Hematopoietic multipotent progenitor cell (in vitro differentiated cells): ENCODE measurements at places on chromosomes 6 and 20.

DNA sequence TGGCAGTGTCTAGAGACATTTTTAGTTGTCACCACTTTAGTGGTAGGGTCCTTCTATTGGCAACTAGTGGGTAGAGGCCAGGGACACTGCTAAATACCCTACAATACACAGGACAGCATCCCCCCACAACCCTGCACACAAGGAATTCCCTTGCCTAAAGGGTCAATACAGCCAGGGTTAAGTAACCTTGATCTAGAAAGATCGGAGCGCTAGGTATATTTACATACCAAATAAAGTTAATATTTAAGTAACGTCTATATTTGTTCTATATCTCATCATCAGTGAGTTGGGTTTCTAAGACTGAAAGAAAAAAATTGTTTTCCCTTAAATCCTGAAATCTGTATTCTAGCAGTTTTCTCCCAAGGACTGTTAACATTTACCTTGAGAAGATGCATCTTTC, 16.1 kb downstream of the BFSP1 start:
- no peak for DNase-seq

GRCh38 chr6:137975188-137975940, 108.3 kb downstream of the TNFAIP3 start:
- no peak for DNase-seq

DNA sequence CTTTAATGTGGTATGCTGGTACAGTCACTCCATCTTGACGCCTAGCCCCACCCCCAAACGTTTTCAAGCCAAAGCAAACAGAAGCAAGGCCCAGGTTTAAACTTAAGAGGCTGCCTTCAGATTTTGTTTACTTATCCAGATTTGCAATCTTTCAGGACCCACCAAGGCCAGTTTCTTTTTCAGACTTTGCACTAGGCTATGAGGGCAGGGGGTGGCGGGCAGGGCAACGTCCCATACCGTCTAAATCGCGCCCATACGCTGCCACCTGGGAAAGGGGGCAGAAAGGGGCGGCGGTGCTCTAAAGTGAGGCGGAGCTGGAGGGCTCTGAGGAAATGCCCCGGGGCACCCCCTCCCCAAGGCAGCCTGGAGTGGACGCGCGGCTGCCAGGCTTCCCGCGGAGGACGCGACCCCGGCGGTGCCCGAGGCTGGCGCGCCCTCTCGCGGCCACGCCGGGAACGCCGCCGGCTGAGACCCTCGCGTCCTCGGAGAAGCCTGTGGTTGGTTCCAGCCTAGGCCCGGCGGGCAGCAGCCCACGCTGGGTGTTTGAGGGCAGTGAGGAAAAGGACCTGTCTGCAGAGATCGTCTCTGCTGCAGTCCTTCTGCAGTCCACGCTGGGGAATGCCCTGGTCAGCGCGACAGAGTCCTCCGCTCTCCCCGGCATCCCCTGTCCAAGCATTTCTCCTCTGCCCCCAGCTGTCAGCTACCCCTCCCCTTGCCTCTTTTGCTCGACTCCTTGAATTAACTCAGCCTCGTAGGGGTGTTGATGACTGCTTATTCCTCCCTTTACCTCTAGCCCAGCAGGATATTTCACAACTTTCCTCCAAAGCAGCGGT, 129.2 kb upstream of the PRND start:
- peak; percentile 41 for DNase-seq

GRCh38 chr20:415820-416322, 7.8 kb downstream of the RBCK1 start:
- DNase-seq: no peak

GRCh38 chr6:88867841-88868731, 95.3 kb downstream of the RNGTT start:
- DNase-seq: no peak

GRCh38 chr20:31859998-31860380, 10.3 kb downstream of the DUSP15 start:
- no peak for DNase-seq

DNA sequence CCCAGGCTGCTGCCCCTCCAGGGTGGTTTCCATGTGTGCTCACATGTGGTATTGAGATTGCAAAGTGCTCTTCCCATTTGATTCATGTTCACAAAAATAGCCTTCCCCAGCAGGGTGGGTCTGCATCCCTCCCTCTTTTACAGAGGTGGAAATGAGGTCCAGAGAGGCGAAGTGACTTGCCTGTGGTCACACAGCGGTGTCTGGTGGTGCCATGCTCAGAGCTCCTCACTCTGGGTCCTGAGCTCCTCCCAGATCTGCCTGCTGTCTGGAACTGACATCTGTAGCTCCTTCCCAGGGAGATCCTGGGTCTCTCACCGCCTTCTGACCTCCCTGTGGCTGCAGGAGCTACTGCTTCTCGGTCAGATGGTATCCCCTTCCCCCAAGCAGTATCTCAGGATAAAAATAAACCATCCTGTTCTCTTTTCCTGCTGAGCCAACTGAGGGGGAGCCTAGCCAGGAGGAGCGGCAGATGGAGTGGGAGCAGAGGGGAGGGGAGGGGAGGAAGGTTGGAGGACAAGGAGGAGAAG, 11.9 kb downstream of the CD40 start:
- DNase-seq: no peak

- DNase-seq: no peak
These were observed 271.7 kb downstream of the RFPL4B start for GRCh38 chr6:112618849-112619248.

- DNase-seq: no peak
These were observed 13.1 kb upstream of the SAYSD1 start for GRCh38 chr6:39128106-39128505.

DNA sequence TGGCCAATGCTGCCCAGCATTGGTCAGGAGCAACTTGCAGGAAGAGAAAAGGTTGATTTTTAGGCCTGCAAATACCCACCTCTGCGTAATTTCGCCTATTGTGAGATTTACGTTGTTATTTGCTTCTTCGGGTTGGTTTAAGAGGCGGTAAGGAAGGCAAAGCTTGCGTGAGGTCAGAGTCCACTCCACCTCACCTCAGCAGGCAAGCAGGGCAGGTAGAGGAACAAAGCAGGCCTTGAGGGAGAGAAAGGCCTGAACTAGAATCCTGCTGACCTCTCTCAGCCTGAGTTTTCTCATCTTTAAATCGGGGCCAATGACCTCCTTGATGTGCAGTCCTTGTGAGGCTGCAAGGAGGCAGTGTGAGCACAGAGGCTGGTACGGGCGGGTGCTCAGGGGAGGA, 239.1 kb downstream of the CDC5L start:
- no peak for DNase-seq

DNA sequence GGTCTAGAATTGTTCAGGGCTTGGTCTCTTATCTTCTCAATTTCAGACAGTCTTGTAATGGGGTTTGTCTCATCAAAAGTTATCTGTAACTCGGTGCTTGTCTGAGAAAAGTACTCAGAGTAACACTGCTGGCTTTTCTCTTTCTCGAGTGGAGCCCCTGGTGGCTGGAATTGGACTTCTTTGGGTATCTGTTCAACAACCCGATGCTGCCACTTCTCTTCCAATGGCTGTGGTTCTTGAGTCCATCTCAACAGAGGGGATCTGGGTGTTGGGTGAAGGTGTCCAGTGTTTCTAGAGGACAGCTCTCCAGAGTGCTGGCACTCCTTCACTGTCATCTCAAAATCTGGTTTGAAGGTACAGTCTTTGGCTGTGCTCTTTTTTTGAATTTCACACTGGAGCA, 24.6 kb downstream of the DST start:
- no peak for DNase-seq

DNA sequence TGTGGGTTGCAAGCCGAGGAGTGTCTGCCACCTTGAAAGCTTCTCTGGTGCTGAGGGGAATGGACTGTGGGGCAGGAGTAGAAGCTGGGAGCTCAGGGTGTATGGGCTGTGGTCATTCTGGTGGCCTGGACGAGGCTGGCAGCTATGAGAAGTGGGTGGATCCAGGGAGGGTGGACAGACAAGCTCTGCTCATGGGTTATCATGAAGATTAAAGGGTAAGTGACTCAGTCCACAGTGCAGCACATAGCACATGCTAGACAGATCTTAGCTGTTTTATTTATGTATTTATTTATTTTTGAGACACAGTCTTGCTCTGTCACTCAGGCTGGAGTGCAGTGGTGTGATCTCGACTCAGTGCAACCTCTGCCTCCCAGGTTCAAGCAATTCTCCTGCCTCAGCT, 13.8 kb downstream of the RSPO4 start:
- DNase-seq: no peak

DNA sequence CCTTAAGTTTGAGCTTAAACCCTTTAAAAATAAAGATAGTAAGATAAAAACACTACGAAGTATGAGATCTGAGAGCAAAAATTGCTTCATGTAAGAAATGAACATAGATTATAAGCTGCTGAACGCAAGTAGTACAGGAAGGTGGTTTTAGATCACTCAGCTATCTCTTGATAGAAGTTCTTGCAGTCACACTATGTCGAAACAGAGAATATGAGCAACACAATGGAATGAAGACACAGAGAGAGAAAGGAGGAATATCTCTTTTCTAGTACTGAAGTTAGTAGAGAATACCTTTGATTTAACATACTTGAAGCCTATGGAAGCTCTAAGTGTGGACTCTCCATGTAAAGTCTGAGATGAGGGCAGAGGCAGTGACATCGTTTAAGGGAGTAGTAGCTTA, 162.7 kb downstream of the CDK19 start:
- DNase-seq: no peak

DNA sequence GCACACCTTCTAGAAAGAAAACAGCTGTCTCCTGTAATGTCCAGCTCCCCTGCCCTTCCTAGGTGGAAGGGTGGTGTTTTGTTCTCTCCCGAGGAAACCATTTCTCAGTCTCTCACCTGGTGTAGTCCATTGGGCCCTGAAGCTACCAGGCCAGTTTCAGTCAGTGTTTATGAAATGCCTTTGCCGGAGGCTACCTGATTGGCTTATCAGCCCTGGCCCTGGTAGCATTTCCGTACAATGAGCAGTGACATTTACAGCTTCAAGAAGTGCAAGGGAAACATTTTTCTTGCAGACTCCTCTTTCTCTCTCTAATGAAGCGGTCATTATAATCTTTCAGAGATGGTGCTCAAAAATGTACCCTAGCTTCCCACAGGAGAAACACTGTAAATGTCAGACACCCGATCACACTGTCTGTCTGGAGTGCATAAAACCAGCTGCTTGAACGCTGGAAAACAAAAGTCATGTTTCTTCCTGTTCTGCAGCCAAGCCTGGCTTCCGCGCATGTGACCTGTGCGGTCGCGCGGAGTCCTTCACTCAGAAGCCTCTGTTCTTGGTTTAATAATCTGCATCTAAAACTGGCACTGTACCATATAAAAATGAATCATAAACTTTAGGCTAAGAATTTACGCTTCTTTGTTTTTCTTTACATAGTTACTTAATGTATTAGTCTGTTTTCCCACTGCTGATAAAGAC, 28.4 kb upstream of the SAYSD1 start:
- no peak for DNase-seq

- DNase-seq: no peak
These were observed 37.1 kb downstream of the QRSL1 start for GRCh38 chr6:106666282-106667021.

- DNase-seq: peak; percentile 50
These were observed 118.3 kb downstream of the SLC24A3 start for GRCh38 chr20:19330731-19331130.

- no peak for DNase-seq
These were observed 3.4 kb downstream of the VARS2 start for GRCh38 chr6:30917487-30917886.

GRCh38 chr6:166526937-166527336, 59.5 kb downstream of the RAMACL start:
- no peak for DNase-seq

GRCh38 chr6:105397987-105398386, 4.9 kb downstream of the PREP start:
- DNase-seq: no peak

GRCh38 chr20:39523405-39523804, 561.3 kb downstream of the DHX35 start:
- no peak for DNase-seq
